HFFc6 (cell line): ENCODE measurements at places on chromosomes 16 and 17. TPM values are rescaled to one million over a fixed set of nuclear protein-coding genes. Genes with fewer than 3 reads are reported as not detected.

DNA sequence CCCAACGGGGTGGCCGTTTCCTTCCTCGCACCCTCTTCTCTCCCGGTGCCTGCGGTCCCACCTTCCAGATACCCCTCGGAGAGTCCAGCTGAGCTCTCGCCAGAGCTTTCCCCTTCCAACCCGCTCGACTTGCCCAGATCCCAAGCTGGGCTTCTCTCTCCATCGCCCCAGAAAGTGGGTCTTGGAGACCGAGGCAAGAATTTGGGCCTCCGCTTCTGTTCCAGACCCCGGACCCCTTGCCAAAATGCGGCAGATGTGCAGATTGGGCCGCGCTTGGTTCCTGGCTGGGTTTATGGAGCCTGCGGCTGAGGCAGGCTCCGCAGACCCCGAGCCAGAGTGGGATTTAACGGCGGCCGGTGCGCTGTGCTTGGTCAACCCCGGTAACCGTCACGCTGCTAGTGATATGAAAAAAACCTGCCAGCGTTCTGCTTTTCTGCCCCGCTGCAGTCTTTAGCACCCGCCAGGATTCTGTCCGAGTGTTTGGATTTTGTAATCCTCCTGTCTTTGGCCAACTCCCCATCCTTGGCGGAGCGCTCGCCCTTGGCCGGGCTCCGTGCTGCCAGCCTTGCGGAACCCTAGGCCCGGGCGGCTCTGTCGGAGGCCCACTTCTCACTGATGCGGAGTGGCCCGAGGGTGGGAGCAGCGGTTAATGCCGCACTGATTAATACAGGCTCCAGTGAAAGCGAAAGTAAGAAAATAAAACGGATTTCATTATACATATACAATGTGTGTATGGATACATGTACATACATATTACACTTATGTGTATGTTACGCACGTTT is 754 bp upstream of the SLFN11 start:
- peak overlapping the region; percentile 97 for H3K4me3 ChIP-seq
- peaks cover 6% of the 10 kb centered on the region for H3K27me3 ChIP-seq
- H3K27ac ChIP-seq = peak overlapping the region; percentile 100
- peak; percentile 50 for DNase-seq
- peaks cover 47% of the 10 kb centered on the region for H3K4me1 ChIP-seq
- H3K36me3 ChIP-seq = peaks cover 30% of the 10 kb centered on the region

DNA sequence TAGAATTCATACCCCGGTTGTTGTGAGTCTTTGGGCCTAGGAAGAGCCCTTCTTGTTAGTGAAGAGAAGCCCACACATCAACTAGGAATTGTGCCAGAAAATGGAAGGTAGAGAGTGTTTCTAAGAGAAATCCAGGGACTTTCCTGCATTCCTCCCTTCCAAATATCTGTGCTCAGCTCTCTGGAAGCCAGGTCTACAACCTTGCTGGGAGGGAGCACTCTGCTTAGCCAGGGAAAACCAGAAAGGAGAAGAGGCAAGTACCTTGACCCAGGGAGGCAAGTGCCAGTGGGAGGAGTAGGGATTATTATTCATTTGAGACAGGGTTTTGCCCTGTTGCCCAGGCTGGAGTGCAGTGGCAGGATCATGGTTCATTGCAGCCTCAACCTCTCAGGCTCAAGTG is 48.4 kb upstream of the TAC4 start:
- no peak overlapping the region for H3K27ac ChIP-seq
- no peak for DNase-seq
- no peak overlapping the region for H3K4me3 ChIP-seq

The CD79B gene
- 0.28 to 1.1 TPM (median 1.00 TPM) in 3 replicates for total RNA-seq

DNA sequence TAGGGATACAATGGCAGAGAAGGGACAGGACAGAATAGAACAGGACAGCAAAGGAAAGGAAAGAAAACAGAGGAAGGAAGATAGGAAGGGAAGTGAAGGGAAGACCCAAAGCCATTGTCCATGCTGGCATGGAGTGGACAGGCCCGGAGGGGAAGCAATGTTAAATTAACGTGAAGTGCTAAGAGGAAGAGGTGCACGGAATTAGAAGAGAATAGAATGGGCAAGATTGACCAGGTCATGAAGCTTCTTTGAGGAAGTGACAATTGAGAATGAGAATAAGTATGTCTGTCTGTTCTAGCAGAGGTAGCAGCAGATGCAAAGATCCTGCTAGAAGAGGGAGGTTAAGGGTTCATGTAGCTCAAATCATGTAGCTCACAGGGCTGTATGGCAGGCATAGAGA is 117.2 kb downstream of the MAF start:
- H3K4me3 ChIP-seq = no peak overlapping the region
- no peaks in the 10 kb centered on the region for H3K36me3 ChIP-seq
- no peaks in the 10 kb centered on the region; the same call in 1 of the 2 replicates for H3K27me3 ChIP-seq
- no peak for DNase-seq

- no peaks in the 10 kb centered on the region for H3K36me3 ChIP-seq
- peaks cover 4% of the 10 kb centered on the region for H3K27me3 ChIP-seq
- DNase-seq = no peak
- peak overlapping the region; percentile 16; the same call in 1 of the 2 replicates for H3K27ac ChIP-seq
- H3K4me3 ChIP-seq = no peak overlapping the region
Measured at GRCh38 chr17:17784657-17785267, 52.0 kb downstream of the SREBF1 start.

DNA sequence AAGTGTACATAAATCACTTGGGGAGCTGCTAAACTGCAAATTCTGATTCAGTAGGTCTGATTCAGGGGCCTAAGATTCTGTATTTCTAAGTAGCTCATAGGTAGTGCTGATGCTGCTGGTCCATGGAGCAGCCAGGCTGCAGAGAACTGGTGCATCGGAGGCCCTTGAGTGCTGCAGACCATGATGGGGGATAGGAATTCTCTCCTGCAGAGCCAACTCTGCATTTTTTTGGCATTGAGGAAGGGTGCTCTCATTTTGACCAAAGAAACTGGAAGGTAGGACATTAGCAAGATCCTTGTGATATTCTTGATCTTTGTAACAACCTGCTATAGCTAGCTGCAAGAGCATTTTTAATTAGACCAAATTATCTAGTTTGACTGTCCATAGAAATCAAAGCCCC is 4.7 kb downstream of the HOXB2 start:
- no peaks in the 10 kb centered on the region for H3K36me3 ChIP-seq
- peaks cover 54% of the 10 kb centered on the region for H3K27me3 ChIP-seq
- H3K4me3 ChIP-seq = no peak overlapping the region
- H3K27ac ChIP-seq = no peak overlapping the region
- DNase-seq = no peak
- peaks cover 11% of the 10 kb centered on the region; the same call in 1 of the 2 replicates for H3K4me1 ChIP-seq

The GAST gene
- total RNA-seq = not detected in 3 replicates

- peak overlapping the region; percentile 16 for H3K27ac ChIP-seq
- peaks cover 29% of the 10 kb centered on the region for H3K4me1 ChIP-seq
- no peak for DNase-seq
- peaks cover 7% of the 10 kb centered on the region for H3K36me3 ChIP-seq
Measured at GRCh38 chr16:68079626-68080344, 5.4 kb upstream of the NFATC3 start.

GRCh38 chr16:4399001-4399730 is 17.2 kb downstream of the CORO7 start:
- peaks cover 9% of the 10 kb centered on the region; the same call in 1 of the 2 replicates for H3K36me3 ChIP-seq
- H3K4me3 ChIP-seq = no peak overlapping the region
- DNase-seq = no peak
- no peaks in the 10 kb centered on the region; the same call in 1 of the 2 replicates for H3K27me3 ChIP-seq

DNA sequence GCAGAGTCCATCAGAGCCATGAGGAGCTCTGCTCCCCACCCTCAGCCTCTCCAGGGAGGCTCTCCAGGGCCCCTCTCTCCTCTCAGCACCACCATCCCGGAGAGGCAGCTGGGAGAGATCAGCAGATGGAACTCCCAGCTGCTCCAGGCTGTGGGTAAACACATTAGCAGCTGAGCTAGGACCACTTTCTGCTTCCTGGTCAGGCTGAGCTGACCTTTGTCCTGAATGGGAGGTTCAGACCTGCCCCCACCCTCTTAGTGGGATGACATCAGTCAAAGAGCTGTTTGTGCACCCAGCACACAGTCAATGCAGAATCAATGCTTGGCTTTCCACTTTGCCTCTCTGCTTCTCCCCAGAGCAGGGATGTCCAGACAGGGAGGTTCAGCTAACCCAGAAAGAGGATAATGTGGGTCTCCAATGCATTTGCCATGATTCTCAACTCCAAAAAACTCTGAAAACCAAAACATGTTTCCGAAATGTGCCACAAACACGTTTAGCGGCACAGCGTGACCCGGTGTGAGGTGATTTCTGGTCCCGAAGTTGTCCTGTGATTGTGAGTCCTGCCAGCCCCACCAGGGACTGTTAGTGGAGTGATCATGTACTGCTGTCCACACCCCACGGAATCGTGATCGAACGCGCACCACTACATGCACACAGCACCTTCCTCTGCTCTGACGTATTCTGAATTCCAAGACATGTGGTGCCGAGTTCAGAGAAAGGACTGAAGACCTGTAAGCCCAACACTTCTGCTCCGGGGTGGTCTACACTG is 6.7 kb downstream of the GPR142 start:
- peaks cover 4% of the 10 kb centered on the region; the same call in 1 of the 2 replicates for H3K36me3 ChIP-seq
- H3K4me3 ChIP-seq = no peak overlapping the region
- H3K27me3 ChIP-seq = no peaks in the 10 kb centered on the region; the same call in 1 of the 2 replicates
- no peak overlapping the region for H3K27ac ChIP-seq
- H3K4me1 ChIP-seq = no peaks in the 10 kb centered on the region
- DNase-seq = no peak

DNA sequence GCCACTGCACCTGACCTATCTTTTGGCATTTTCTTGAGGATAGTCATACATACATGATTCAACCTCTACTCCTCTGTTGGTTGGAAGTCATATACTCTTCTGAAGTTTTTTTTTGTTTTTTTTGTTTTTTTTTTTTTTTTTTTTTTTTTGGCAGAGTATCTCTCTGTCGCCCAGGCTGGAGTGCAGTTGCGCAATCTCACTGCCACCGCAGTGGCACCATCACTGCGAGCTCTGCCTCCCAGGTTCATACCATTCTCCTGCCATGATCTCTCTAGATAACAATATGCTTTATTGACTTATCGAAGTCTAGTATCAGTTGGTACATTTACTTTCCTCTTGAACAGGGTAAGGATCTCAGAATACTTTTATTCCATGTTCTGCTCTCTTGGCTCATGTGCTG is 224.2 kb upstream of the WSCD1 start:
- DNase-seq = no peak
- no peaks in the 10 kb centered on the region for H3K36me3 ChIP-seq

DNA sequence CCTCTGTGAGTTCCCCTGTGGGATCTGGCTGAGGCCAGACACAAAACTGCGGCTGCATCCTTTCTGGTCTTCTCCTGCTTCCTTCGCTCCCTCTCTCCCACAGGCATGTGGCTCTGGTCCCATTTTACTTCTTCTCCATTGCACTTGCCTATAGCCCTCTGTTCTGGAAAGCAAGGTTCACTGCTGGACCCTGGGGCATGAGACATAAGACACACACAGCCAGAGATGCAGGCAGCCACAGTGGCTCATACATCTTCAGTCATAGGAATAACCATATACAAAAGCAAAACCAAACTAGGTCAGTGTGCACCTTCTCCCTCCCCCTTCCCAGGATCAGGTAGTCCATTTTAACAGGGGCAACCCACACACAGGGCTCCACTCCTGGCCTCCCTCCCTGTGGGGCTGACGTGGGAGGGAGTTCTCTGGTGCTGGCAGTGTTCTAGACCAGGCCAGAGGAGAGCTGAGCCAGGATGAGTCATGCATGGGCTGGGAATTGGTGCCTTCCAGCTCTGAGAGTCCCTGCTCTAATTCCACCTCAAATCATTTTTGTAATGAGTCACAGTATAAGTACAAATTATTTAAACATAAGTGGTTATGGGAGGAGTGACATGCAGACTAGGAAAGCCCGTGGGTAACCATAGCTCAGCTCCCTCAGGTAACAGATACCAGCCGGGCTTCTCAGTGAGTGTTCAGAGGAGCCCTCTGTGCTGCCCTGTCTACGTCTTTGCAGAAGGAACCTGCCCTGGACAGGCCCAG is 58.0 kb downstream of the ASIC2 start:
- H3K27ac ChIP-seq = no peak overlapping the region
- H3K4me3 ChIP-seq = no peak overlapping the region
- H3K4me1 ChIP-seq = peaks cover 11% of the 10 kb centered on the region; the same call in 1 of the 2 replicates
- peak; percentile 83 for DNase-seq
- peaks cover 2% of the 10 kb centered on the region; the same call in 1 of the 2 replicates for H3K27me3 ChIP-seq

DNA sequence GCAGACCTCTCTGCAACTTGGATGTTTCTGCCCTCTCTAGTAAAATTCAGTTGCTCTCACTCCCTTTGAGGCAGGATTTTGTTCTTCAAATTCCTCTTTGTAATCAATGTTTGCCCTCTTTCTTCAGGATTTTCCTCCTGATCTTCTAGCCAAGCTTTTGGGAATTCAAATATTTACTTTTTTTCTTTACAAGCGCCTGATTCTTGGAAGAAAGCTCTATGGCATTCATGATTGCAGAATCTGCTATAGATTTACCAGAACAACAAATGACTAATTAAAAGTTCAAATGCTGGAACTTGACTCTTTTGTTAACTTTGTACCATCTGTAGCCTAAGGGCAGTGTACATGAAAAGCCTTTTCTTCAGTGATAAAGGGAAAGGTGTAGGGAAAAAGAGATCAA is 63.7 kb upstream of the SHISA6 start:
- no peaks in the 10 kb centered on the region for H3K4me1 ChIP-seq
- no peak overlapping the region for H3K27ac ChIP-seq
- no peaks in the 10 kb centered on the region; the same call in 1 of the 2 replicates for H3K36me3 ChIP-seq
- no peak overlapping the region for H3K4me3 ChIP-seq
- no peak for DNase-seq
- no peaks in the 10 kb centered on the region for H3K27me3 ChIP-seq

The HS3ST4 gene
- not detected in 3 replicates for total RNA-seq

- peaks cover 13% of the 10 kb centered on the region for H3K4me1 ChIP-seq
- peaks cover 7% of the 10 kb centered on the region for H3K27me3 ChIP-seq
- H3K4me3 ChIP-seq = no peak overlapping the region
Measured at GRCh38 chr16:80536238-80536637, 4.6 kb upstream of the DYNLRB2 start.

- no peaks in the 10 kb centered on the region for H3K36me3 ChIP-seq
- DNase-seq = no peak
- H3K27ac ChIP-seq = no peak overlapping the region
- H3K4me3 ChIP-seq = no peak overlapping the region
- peaks cover 2% of the 10 kb centered on the region; the same call in 1 of the 2 replicates for H3K27me3 ChIP-seq
Measured at GRCh38 chr17:72046643-72047612, 73.9 kb upstream of the SOX9 start.

DNA sequence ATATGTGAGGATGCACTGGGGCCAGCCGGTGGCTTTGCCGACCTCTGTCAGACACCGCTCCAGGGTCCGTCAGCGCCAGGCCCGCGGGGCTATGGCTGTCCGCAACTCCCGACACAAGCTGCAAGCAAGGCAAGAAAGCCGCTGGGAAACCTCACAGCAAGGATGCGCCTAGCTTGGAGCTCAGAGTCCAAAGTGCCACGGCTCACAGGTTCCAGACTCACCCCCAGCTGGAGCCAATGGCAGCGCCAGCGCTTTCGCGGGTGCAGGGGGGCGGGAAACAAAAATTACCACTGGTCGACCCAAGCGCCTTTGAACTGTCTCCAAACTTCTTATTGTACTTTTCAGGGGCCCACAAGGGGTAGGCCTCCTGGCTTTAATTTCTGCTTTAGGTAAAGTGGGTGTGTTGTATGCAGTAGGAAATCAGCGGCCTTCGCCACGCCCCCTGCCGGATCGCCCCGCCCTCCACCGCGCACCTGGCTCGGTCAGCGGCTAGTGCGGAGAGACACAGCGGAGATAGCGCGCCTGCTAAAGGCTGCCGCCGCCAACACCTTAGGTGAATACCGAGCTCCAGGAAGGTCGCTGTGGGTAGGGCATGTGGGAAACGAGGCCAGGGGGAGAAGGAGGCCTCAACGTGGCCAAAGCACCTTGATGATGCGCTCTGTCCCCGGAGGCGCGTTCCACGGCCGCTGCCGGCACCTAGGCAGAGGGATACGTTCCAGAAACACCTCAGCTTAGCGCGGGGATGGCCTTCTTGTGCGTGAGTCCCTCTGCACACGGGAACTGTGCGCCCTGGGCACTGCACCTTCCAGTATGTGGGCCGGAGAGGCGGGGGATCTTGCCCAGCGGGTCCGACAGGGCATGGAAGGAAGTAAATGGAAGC is 61.0 kb upstream of the RBL2 start:
- no peak overlapping the region for H3K27ac ChIP-seq
- H3K27me3 ChIP-seq = peaks cover 15% of the 10 kb centered on the region
- no peak for DNase-seq

The TM4SF5 gene
- total RNA-seq = not detected in 3 replicates
